ENCODE measurements at places on chromosomes 12 and 14. TPM values are rescaled to one million over a fixed set of nuclear protein-coding genes. Genes with fewer than 3 reads are reported as not detected.

DNA sequence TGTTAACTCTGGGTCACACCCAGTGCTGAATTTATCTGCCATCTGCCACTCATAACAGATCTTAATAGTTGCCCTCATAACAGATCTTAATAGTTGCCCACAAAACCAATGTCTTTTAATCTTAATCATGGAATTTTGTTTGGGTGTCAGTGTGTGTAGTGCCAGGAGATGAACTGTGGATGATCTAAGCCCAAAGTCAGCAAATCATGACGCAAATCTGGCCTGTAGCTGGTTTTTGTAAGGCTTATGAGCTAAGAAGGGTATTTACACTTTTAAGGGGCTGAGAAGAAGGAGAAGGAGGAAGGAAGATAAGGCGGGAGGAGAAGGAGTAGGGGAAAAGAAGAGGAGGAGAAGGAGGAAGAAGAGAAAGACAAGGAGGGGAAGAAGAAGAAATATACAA is 10.0 kb upstream of the IL26 start:
- DNase-seq = no peak

DNA sequence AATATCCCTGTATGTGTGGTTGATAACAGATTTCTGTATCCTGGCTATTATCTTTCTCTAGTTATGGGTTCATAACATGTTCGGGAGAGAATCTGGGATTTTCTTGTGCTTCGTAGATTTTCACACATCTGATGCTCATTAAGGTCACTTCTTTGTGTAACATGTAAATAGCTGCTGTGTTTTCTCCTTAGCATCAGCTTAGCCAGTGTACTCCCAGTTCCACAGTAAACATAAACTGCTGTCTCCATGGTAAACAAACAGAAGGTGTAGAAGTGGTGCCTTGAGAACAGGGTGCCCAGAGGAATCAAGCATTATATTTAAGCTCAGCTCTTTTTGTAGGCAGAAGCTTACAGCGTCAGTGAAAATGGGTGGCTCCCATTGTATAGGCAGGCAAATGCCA is 88.0 kb downstream of the ANO6 start:
- no peak for DNase-seq

- DNase-seq = no peak
These were observed 1.1 kb upstream of the BCL11B start for GRCh38 chr14:99272899-99273765.

The HSPB8 gene
- total RNA-seq = 58.1 TPM

The SH2B3 gene
- 21.8 TPM for total RNA-seq

DNA sequence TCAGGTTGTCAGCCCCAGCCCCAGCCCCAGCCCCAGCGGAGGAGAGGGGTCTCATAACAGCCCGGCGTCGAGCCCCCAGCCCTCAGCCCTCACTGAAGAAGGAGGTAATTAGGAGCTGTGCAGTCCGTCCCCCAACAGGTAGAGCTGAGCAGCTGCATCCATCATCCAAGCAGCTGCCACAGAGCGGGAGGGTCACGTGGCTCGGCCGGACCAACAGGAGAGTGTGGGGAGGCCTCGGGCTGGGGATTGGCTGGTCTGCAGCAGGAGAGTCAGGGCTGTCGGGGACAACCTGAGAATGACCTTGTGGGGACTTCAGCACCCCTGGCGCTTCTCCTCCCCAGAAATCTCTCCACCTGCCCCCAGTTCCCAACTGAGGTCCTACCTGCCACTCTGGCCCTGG is 29.6 kb downstream of the SMUG1 start:
- no peak for DNase-seq

DNA sequence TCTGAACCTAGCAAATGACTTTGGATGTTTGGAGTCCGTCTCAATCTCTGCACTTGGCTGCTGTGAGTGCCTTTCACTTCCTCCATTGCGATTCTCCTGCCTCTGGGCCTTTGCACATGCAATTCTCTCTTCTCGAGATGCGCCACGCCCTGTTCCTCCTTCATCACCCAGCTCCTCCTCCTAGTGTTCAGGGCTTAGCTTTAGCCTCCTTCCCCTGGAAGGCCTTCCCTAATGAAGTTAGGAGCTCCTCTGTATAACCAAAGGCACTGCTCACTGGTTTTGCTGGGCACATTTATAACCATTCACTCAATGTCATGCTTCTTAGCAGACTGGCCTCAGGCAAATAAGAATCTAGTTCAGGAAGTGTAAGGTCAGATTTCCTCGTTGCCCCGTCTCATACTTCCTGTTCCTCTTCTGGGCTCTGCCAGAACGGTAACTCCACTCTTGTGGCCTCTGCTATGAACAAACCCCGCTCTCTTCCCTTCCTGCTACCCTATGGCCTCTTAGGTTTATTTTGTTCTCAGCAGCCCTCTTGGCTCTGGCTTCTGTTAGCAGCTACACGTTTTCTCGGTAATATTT is 171.4 kb downstream of the CRADD start:
- no peak for DNase-seq

The SIX1 gene
- not detected for total RNA-seq

- no peak for DNase-seq
These were observed 152.0 kb downstream of the NDUFA12 start for GRCh38 chr12:94851396-94852028.

- DNase-seq = peak; percentile 19
These were observed 202.7 kb upstream of the FRMD6 start for GRCh38 chr14:51448831-51449670.

- DNase-seq = no peak
These were observed 6.4 kb upstream of the SLC25A3 start for GRCh38 chr12:98587084-98587483.

- DNase-seq = no peak
These were observed 93.4 kb downstream of the CAND1 start for GRCh38 chr12:67362526-67362925.

DNA sequence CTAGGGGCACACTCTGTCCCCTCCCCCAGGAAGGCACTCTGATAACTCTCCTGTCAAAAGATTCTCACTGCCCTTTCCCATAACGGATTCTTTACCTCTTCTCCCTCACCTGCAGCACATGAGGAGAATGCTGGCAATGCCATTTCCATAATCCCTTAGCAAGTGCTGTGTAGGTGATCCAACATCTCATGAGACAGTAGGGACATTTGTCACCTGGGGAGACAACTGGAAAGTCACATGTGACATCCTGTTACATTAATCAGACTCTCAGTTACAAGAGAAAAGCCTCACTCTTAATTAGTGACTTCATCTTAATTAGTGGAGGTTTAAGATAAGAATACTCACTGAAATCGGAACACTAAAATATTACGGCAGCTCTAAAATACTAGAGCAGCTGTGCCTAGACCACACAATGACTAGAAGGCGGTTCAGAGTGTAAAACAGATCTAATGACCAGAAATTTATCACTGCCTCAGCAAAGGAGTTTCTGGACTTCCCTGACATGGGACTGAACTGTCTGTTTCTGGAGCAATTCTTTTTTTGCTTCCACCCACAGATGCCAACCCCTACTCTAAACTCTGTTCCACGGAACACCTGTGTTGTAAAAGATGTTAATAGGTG is 75.1 kb downstream of the SPTSSA start:
- no peak for DNase-seq

DNA sequence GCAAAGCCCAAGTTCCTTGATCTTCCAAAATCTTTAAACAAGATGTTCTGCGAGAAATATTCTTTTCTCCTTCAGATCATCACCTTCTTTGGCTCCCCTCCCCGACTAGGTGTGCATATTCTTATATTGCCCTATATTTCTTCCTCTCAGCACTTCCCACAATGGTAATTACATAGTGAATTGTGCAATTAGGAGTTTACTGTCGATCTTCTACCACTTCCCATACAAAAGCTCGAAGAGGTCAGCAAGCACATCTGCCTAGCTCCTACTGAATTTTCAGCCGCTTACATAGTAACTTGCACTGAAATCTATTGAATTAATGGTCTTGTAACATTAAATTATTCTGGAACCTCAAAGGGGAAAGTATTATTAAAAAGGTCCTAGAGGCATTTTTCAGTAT is 16.7 kb downstream of the OSBPL8 start:
- no peak for DNase-seq

The ARMH4 gene
- 10.0 TPM for total RNA-seq

The SLCO1B1 gene
- total RNA-seq = 0.12 TPM

DNA sequence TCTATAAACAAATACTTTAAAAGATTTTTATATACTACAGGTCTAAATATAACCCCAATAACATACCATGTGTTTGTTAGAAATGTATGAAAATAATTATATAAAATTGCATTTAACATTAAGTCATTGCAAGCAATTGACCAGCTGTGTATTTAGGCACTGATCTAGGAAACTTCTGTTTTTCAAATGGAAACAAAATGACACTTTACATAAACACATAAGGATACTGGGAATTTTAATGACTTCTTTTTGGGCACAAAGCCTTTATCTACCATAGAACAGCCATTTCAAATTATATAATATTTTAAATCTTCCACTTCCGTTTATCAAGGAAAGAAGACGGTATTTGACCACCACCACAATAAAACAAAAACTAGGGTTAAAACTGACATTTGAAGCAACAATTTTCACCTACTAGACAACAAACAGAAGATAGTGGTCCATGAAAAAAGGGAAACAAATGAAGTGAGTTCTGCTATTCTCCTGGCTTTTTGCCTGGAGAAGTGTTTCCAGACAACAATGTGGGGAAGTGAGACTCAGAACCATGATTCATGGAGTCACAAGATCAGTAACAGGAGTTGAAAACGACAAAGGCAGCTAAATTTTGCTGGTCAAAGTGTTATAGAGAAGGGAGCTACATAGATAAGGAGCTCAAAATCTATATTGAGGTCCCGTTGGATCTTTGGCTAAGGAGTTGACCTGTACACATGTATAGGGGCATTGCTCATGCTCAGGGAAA is 475.1 kb downstream of the TRHDE start:
- no peak for DNase-seq

The SCFD1 gene
- 60.7 TPM for total RNA-seq

GRCh38 chr12:12917517-12917916 is 26.2 kb downstream of the GPRC5A start:
- DNase-seq = no peak

- DNase-seq = no peak
These were observed 4.0 kb downstream of the CPSF6 start for GRCh38 chr12:69243099-69244084.

DNA sequence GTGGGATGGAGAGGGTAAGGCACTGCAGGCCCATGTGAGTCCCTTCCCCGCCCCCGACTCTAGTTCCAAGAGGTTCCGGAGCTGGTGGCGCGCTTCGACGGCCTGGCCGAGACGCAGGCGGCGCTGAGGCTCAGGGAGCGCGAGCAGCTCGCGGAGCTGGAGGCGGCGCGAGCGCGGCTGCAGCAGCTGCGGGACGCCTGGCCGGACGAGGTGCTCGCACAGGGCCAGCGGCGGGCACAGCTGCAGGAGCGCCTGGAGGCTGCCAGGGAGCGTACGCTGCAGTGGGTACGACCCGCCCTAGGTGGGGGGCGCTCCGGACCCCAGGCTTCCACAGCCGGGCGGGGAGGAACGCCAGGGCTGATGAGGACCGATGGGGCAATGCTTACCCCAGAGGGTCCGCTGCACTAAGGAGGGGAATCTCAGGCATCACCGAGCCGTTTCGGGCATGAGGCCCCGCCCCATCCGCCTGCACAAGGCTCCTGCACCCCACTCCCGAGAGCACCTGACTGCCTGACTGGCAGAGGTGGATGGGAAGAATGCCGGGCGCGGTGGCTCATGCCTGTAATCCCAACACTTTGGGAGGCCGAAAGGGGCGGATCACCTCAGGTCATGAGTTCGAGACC is 4.9 kb downstream of the CFAP73 start:
- DNase-seq = no peak

GRCh38 chr12:15751741-15752140 is 37.4 kb downstream of the EPS8 start:
- DNase-seq = no peak

The CDKN1B gene
- 63.0 TPM for total RNA-seq

The SLC25A47 gene
- 0.20 TPM for total RNA-seq

DNA sequence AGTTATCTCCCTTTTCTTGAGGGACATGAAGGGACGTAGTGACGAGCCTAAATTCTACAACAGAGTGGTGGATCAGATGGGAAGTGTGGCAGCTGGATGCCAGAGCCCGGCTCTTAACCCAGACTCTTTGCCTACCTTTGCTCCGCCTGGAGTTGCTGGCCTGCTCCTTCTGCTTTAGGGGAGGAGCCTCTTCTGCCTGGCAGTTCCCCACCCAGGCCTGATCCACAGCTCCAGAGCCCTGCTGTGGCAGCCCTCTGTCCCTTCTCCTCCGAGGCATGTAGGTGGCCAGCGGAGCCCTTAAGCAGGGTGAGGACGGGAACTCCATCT is 2.3 kb upstream of the PRPH start:
- DNase-seq = no peak

The TAS2R13 gene
- total RNA-seq = 0.78 TPM

The RNF212B gene
- 0.20 TPM for total RNA-seq

The KRT75 gene
- total RNA-seq = not detected

The ST8SIA1 gene
- total RNA-seq = 2.4 TPM

- no peak for DNase-seq
These were observed 42.0 kb upstream of the CHST11 start for GRCh38 chr12:104414581-104415341.

The KRT2 gene
- total RNA-seq = not detected

All from mucosa of gallbladder (tissue), 1 donor.